ENCODE measurements at places on chromosomes 6 and 20. TPM values are rescaled to one million over a fixed set of nuclear protein-coding genes. Genes with fewer than 3 reads are reported as not detected.

- DNase-seq = no peak
Measured at GRCh38 chr6:170083236-170084051, 207.4 kb downstream of the DLL1 start.

DNA sequence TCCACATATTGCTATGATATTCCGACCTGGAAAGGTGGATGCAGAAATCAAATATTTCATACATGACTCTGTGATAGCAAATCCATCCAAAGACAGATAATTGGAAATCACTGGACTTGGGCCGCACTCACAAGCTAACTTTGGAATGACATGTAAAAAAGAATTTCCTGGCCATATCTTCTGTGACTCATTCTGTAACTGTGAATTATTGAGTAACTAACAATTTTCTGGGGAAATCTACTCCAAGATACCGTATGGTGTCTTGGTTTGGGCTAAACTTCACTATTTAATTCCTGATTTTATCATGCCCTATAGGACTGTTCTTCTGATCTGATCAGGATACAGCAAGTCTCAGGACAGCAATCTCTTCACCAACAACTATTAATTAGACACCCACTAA, 92.7 kb upstream of the LY86 start:
- no peak for DNase-seq

DNA sequence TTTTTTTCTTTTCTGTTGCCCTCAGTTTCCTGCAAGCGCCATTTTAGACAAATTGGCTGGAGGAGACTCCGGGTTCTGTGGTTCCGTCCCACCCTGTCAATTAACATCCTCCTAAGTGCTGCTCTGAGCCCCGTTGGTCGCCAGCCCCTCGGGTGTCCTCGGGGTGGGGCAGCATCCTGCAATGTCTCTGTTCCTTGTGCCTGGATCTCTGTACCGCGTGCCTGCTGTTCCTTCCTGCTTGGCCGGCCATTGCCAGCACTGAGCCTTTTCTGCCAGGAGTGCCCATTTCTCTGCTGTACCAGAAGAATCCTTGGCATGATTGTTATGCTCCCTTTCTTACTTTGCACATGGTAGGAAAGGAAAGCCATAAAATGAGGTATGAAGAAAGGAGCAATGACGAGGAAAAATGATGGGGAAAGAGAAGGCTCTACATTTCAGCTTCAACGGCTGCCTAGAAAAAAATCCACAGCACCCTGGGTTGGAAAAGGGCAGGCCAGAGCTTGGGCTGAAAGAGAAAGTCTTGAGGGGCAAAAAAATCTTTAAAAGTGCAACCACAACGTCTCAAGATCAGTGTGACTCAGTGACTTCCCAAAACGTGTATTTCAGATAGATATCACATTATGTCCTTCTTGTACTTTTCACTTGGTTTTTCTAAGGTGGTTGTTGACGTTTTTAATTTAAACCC, 256.7 kb downstream of the CLIC5 start:
- DNase-seq = no peak

DNA sequence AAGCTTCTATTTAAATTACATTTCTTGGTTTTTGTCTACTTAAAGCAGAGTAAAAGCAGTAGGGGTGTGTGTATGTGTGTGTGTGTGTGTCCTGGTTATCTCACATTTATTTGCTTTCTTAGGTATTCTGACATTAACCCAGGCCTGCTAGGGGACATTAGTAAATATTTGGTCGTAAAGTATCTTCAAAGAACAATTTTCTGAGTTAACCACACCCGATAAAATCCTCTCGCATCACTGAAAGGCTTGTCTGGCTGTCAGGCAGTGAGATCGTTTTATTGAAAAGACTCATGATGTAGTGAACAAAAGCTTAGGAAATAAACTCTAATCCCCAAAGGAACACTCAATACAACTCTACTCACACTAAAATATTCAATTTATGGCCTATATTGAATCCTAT, 77.9 kb downstream of the ZNF217 start:
- no peak for DNase-seq

DNA sequence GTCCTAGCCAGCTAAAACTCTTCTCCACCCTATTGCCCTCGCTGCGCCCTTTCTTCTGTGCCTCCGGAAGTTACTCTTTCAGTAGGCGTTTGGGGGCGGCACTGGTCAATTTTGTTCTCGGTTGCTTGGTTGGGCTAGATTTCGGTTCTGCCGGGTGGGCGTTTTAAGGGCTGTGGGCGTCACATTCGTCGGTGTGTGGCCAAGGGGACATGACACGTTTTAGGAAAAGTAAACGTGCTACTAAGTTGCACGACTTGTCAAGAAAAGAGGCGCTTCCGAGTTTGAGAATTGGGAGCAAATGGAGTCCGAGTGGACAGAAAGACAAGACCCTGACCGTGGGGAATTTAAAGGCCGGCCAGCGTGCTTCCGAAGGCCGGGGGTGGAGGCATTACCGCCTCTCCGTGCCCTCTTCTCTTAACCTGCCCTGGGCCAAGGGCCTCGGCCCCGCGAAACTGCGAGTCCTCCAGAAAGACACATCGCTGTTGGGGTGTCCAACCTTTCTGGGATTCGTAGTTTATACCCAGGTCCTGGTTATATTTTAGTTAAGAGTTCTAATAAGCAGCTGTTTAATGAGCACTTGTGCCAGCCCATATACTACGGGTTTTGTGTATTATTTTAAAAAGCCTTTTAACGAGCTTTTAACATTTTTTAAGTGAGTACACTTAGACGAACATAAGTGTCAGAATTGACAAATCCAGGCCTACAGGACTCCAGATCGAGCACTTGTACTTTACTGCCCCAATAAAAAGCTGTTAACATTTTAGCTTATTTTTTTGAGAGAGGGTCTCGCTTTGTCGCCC, 664 bp upstream of the BAG6 start:
- DNase-seq = no peak

DNA sequence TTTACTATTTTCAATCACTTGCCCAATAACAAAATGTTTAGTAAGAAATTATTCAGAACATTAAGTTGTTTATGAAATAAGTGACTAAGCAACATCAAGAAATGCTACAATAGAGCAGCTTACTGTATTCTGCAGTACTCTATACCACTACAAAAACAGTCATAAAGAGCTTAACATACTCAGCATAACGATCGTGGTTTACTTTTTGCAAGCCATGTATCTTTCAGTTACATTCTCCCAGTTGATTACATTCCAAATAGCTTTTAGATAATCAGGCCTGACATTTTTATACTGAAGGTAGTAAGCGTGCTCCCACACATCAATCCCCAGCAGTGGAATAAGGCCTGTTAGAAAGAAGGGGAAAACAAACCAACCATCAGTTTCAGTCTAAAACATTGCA, 10.7 kb downstream of the SOD2 start:
- DNase-seq = no peak

DNA sequence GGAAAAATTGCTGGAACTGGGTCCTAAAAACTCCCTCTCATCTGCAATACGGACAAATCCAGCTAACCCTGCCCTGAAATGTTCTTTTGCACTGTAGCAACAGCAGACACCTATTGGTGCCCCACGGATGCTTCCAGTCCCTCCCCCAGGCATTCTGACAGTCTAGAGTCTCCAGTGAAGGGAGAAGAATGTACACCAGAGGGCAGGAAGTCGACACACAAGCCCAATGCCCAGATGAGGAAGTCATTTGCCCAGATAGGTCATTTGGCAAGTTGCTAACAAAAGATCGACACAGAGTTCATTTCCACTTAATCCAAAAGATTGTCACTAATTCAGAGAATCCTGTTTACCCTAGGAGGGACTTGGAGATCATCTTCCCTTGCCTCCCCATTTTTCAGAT, 293.0 kb upstream of the PRDM1 start:
- DNase-seq = no peak

DNA sequence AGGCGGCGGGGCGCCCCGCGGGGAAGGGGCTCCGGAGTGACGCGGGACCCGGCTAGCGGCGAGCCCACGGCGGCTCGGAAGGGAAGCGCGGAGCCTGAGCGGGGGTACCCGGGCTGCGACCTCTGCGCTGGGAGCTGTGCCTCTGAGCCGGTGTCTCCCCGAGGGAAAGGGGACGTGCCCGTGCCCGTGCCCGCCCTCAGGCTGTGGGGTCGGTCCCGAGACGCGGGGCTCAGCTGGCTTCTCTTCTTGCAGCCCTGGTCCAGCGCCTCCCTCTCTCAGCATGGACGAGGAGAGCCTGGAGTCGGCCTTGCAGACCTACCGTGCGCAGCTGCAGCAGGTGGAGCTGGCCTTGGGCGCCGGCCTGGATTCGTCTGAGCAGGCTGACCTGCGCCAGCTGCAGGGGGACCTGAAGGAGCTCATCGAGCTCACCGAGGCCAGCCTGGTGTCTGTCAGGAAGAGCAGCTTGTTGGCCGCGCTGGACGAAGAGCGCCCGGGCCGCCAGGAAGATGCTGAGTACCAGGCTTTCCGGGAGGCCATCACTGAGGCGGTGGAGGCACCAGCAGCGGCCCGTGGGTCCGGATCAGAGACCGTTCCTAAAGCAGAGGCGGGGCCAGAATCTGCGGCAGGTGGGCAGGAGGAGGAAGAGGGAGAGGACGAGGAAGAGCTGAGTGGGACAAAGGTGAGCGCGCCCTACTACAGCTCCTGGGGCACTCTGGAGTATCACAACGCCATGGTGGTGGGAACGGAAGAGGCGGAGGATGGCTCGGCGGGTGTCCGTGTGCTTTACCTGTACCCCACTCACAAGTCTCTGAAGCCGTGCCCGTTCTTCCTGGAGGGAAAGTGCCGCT, 686 bp downstream of the ZGPAT start:
- no peak for DNase-seq

- no peak for DNase-seq
Measured at GRCh38 chr20:5136096-5136495, 9.3 kb downstream of the CDS2 start.

GRCh38 chr20:6831461-6831860, 64.0 kb downstream of the BMP2 start:
- DNase-seq = no peak

DNA sequence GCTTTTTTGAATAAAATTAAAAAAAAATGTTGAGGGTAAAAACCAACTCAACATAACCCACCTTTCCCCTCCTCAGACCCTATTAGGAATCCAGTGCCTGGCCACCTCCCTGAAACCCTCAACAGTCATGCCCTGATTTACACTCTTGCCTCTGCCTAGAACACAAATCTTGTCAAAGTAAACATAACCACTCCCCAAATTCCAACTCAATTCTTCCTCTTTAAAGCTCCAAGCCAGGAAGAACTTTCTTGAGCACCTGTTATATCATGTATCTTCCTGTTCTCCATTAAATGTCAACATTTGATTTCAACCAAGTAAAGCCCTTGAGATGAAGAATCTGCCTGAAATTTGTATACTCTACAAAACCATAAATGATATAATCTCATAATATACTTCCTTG, 198.0 kb upstream of the SHLD1 start:
- DNase-seq = no peak

GRCh38 chr6:163902993-163903392, 488.5 kb downstream of the QKI start:
- no peak for DNase-seq

DNA sequence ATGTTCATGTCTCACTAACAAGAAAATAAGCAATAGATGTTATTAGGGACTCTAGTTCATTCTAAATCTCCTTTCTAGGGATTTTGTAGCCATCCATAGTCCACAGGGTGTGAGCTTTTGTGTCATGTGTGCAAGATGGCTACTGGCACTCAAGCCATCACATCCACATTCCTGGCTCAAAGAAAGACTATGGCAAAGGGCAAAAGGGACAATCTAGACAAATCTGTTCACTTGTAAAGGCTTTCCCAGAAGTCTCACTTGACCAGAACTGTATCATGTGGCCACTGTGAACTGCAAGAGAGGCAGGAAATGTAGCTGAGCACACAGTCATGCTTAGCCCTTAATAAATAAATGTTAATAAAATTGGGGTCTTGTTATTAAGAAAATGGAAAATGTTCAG, 212.6 kb upstream of the EXOC2 start:
- no peak for DNase-seq

- no peak for DNase-seq
Measured at GRCh38 chr6:1516742-1517520, 92.8 kb upstream of the FOXC1 start.

- no peak for DNase-seq
Measured at GRCh38 chr6:70072540-70073179, 206.3 kb downstream of the COL19A1 start.

GRCh38 chr6:104705095-104705707, 154.5 kb downstream of the HACE1 start:
- DNase-seq = peak; percentile 63

DNA sequence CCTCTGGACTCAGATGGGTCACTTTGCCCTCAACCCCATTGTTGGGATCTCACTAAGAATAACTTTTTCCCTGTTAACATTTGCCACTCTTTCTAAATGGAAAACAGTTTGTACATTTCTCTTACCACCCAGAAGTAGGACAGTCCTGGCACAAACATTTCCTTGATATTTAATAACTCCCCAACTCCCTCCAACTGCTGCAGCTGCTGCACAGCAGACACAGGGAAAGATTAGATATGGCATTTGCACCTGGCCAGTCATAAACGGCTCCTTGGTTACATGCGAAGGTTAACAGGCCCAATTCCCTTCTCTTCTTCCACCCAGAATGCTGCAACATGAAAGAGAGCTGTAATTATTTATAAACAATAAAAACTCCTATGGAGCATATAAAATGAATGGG, 55.9 kb upstream of the SOX4 start:
- DNase-seq = no peak

DNA sequence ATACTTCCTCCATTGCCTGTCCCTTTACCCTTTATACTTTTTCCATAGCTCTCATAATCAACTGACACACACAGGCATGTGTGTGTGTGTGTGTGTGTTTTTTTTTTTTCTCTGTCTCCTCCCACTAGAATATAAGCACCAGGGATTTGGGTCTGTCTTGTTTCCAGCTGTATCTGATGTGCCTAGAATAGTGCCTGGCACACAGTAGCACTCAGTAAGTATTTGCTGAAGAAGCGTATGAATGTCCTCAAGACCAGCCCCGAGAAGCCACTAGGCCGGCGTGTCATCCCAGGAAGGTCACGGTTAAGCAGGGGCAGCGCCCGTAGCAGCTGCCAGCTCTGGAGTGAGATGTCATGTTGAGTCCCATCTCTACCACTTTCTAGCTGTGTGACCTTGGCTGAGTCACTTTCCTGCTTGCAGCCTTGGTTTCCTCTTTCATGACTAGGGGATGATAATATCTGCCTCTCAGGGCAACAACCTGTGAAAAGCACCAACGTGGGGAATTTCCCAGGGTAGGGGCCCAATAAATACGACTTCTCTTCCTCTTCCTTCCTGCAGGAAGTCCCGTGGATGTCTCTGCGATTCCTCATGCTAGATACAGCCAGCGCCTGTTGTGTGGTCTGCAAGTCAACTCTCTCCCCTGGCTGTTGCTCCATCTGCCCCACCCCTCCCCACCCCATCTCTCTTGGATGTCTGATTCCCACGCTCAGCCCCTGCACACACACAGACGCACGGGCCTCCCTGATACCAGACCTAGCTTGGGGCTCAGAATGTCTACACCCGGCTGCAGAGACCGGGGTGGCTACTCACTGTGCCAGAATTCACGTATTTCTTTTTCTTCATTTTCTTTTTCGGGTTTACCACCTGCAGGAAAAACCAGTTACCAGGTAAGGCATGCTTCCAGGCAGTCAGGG, 58.1 kb downstream of the RAB44 start:
- DNase-seq = peak; percentile 97

The KHDC1L gene
- total RNA-seq = not detected

The HELZ2 gene
- total RNA-seq = 45.4 TPM

The MUC22 gene
- not detected for total RNA-seq

The NKX2-4 gene
- not detected for total RNA-seq

The OPRM1 gene
- not detected for total RNA-seq

The LY6G6D gene
- not detected for total RNA-seq

The ZNF165 gene
- 0.75 TPM for total RNA-seq

The ALDH5A1 gene
- 13.9 TPM for total RNA-seq

The GFOD1 gene
- 0.97 TPM for total RNA-seq

The DEF6 gene
- total RNA-seq = 231 TPM

The QKI gene
- total RNA-seq = 64.1 TPM

All from CD4-positive, alpha-beta memory T cell (primary cell).